ENCODE measurements at places on chromosomes 12 and 14.

- DNase-seq: no peak
Observed at GRCh38 chr12:29743077-29743476, 40.7 kb downstream of the TMTC1 start.

DNA sequence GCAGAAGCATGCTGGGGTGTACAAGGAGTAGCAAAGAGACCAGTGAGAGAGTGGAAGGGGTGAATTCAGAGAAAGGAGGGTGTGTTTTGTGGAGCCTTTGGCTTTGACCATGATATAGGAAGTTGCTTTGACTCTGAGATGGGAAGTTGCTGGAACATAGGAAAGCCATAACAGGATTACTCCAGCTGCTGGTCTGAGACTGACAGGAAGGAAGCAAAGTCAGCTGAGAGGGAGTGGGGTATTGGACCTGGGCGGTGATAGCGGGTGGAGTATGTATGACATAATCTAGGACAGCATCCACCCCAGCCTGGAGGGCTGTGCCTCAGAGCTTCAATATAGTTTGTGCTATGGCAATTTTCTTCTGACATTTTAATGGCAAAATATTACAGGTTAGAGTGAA is 324.4 kb downstream of the PDZRN4 start:
- no peak for DNase-seq

GRCh38 chr14:37610945-37611523 is 15.6 kb downstream of the TTC6 start:
- no peak for DNase-seq

- DNase-seq: no peak
Observed at GRCh38 chr12:105672121-105672975, 341.9 kb downstream of the C12orf75 start.

DNA sequence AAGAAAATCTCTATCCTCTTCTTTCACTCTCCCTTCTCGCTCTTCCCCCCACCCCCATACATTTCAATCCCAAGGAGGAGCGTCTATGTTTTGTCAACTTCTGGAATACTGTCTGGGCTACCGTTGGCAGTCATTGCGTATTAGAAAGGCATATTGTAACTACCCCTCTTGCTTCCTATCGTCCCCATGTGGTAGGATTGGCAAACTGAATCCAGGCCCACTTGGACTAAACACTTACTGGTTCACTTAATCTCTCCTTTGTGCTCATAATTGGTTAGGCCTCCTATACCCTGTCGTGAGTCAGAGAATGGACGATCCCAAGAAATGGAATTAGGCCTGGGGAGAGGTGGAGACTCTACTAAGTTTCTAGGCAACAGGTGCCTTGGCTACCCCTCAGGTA is 68.8 kb upstream of the SLC8A3 start:
- peak; percentile 11 for DNase-seq

- DNase-seq: peak; percentile 47
Observed at GRCh38 chr12:49763006-49763591, 21.7 kb downstream of the TMBIM6 start.

GRCh38 chr12:113194971-113195391 is 9.5 kb downstream of the RITA1 start:
- peak; percentile 82 for DNase-seq

DNA sequence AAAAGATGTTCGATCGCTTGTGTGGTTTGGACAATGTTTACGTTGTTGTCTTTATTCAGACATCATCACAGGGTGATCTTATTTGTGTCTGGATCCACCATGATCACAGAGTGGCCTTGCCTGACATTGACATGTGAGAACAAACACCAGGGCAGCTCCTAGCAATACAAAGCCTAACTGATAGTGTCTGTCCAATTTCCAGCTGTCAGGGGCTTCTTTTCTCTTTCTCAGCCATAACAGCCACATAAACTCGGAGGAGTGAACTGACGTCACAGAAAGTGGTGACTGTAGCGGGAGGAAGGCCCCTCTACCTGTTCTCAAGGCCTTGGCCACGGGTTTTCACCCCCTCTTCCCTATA is 5.8 kb upstream of the SLC6A13 start:
- DNase-seq: no peak

- no peak for DNase-seq
Observed at GRCh38 chr12:23703051-23703450, 246.4 kb downstream of the SOX5 start.

DNA sequence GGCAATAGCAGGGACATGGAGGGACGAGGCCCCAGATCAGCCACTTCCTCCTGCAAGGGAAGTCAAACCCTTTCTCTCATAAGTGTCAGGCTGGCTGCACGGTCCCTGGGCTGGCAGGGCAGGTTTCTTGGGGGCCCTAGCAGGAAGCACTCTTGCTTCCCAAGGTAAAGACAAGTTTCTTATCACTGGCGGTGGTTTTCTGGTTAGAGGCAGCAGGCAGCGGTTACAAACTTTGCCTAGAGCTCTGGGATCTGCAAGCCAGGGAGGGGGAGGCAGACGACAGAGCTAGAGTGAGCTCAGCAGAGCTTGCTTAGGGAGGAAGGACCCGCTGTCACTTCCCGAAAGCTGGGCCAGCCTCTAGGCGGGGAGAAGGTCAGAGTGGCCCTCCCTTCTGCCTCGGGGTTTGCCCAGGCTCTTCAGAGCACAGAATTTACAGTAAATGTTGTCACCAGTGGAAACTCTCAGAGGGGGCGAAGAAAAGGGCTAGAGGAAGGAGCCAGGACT is 20.4 kb downstream of the BATF start:
- DNase-seq: peak; percentile 18

DNA sequence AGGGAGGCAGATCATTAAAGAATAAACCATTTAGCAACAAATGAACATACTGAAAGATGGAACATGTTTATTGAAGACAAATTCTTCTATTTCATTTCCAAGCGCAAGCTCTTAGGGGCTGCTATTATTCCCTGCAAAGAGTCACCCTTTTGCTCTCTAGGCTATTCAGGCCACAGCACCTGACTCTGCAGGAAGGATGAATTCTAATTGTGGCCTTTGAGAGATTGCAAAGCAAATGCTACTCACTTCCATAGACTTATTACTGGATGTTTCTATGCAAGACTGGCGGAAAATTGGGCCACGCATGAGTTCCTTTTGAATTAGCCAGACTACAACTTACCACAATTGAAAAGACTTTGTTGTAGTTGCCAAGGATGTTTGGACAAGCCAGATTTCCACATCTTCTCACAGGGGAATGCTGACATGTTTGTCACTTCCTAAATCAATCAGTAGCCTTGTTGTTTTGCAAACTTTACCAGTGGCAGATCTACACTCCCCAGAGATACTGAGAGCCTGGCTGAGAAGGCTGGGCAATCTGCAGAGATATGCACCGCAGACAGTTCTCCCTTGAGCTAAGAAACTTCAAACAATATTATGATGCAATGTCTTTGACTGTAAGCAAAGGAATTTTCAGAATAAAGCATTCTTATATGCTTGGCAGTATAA is 334.3 kb upstream of the SYT1 start:
- peak; percentile 7 for DNase-seq

DNA sequence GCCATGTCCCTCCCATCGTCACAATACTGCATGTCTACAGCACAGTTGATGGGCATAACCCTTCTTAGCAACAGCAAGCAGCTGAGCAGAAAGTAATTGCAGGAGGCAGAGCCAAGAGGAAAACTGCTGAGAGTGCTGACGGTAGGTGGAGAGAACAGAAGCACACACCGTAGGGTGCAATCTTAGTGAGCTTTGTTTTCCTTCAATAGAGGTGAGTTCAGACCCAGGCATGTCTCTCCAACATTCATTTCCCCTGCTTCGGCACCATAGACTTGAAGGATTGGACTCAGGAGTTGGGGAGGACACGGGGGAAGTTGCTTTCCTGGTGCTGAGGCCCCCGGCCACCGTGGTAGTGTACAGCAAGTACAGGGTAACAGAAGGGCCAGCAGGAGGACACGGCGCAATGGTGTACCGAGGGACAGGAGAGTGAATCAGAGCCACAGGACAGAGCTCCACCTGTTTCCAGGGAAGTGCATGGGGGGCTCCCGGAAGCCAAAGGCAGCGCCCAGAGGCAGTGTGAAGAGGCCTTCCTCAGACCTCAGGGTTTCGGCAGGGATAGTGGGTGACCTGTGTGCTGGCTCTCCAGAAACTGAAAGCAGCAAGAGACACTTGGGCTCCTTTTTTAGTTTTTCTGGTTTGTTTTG is 36.3 kb upstream of the SINHCAF start:
- DNase-seq: no peak

- no peak for DNase-seq
Observed at GRCh38 chr12:88367231-88367630, 213.0 kb downstream of the KITLG start.

- DNase-seq: no peak
Observed at GRCh38 chr12:103100257-103100831, 142.9 kb downstream of the ASCL1 start.

DNA sequence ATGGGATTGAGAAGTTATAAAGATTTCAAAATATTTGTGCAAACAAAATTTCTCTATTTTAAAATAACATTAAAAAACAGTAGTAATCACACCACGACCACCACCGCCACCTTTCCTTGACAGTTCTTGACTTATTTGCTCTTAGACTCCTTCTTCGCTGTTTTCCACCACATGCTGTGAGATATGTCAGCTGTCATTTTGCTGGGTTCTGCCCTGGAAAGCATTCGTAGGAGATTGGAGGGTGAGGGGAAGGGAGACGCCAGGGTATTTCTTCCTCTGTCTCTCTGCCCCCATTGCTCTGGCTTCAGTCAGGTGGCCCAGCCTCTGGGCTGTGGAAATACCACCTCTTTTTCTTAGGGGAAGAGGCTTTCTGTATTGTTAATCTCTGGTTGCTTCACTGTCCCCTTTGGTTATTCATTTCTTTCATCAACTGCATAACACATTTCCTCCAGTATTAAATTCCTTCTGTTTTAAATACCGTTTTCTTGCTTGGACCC is 186.2 kb downstream of the NEDD1 start:
- DNase-seq: no peak

DNA sequence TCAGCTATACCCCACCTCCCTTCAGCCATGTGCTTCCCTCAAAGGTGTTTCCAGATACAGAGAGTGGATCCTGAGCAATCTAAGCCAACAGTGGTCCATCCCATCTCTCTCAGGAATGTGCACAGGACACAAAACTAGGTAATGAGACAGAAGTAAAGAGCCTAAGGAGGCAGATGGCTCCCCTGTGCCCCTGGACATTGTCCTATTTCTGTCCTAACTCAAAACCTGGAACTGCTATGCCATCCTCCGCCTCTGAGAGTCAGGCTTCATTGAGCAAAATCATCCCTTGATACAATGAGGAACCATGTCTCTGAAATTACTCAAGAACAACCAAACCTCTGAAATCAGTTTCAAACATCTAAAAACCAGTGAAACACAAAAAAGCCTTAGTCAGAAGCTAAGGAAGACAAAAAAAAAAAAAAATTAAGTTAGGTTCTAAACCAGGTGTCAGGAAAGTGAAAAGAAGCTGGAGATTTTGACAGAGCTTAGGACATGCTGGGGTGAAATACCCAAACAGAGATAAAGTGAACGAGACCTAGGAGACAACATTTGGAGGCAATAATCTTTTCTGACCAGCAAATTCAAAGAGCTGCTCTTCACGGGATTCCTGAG is 200.3 kb upstream of the PLEKHG7 start:
- DNase-seq: no peak

DNA sequence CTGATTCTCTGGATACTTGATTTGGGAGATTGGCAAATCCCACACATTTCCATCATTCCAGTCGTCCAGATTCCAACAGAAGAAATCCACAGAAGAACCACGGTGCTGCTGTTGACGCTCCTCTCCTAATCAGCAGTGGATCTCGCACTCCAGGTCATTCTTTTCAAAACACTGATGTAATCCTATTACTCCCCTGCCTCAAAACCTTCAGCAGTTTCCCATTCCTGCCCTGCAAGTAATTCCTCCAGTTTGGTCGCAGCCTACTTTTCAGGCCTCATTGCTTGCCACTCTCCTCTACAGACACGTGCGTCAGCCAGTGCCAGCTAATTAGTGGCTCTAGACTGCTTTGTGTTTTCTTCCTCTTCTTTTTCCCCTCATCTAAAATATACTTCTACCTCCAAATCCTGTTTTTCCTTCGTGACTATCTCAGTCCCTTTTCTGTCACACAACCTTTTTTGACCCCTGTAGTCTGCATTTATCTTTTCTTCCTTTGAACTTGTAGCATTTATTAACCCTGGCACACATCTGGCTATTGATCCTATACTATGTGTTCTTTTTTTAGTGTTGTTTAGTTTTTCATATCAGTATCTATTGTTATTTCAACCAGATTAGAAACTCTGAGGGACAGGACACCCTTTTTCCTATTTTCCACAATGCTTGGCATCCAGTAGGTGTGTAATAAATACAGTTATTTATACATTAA is 36.8 kb downstream of the PRORP start:
- no peak for DNase-seq

DNA sequence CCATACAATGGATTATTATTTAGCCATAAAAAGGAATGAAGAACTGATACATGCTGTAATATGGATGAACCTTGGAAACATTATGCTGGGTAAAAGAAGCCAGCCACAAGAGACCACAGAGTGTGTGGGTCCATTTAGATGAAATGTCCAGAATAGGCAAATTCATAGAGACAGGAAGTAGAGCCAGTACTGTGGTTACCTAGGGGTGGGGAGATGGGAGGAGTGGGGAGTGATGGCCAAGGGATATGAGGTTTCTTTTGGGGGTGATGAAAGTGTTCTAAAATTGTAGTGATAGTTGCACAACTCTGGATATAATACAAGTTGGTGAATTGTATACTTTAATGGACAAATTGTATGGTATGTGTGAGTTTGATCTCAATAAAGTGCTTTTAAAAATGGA is 18.6 kb downstream of the JDP2 start:
- DNase-seq: no peak

DNA sequence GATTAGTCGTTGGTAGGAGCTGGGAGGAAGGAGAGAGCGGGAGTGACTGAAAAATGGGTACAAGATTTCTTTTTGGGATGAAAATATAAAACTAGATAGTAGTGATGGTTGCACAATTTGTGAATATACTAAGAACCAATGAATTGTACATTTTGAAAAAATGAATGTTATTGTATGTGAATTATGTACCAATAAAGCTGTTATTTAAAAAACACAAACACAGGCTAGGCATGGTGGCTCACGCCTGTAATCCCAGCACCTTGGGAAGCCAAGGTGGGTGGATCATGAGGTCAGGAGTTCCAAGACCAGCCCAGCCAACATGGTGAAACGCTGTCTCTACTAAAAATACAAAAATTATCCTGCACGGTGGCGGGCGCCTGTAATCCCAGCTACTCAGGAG is 32.1 kb downstream of the PPP1R13B start:
- DNase-seq: no peak

GRCh38 chr14:66601932-66602578 is 94.1 kb downstream of the GPHN start:
- DNase-seq: no peak

- peak; percentile 33 for DNase-seq
Observed at GRCh38 chr12:131929581-131930456, 743 bp downstream of the PUS1 start.

DNA sequence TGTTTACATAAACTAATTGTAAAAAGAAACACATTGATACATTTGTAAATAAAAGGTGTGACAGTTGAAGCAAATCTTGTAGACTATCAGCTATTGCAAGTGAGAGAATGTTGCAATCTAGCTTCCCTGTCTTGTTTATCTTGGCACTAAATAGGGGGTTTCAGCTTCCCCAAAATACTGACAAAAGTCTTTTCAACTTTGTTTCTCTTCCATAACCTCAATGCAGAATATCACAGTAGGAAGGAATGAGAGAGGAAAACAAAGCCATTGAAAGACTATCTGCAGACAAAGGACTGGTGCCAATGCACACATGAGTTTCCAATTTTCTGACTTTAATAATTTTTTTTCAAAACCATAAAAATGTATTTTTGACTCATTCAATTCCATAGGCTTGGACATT is 886.2 kb upstream of the MGAT4C start:
- DNase-seq: no peak

- no peak for DNase-seq
Observed at GRCh38 chr14:36675581-36675980, 13.9 kb downstream of the PAX9 start.
